ENCODE measurements at places on chromosomes 2 and 18.

DNA sequence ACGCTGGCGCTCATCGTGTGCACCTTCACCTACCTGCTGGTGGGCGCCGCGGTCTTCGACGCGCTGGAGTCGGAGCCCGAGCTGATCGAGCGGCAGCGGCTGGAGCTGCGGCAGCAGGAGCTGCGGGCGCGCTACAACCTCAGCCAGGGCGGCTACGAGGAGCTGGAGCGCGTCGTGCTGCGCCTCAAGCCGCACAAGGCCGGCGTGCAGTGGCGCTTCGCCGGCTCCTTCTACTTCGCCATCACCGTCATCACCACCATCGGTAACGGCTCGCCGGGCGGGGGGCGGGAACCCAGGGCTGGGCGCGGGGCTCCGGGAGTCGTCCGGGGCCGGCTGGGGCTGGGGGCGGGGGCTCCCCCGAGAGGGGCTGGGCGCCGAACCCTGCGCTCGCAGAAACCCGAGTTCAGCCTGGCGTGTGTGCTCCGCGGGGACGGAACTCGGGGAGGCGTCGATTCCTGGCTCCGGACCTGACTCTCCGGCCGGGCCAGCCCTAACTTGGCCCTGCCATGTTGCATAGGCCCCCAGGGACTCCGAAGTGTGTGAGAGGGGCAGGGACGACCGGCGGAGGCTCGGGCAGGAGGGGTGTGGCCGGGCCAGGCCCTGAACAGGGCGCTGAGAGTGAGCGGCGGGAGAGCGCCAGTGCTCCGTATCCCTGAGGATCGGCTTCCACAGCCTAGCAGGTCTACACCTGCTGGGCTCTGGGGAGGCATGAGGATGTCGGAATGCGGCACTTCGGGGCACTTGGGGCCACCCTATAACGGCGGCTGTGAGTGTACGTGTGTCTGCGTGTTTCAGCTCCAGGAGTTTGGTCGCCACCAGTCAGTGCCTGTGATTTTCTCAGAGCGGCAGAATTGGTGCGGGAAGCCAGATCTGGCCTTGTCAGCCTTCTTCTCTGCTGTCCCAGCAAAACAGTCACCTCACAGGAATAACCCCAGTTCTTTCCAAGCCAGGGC lies 651 bp downstream of the KCNK3 start:
- no peak for DNase-seq

DNA sequence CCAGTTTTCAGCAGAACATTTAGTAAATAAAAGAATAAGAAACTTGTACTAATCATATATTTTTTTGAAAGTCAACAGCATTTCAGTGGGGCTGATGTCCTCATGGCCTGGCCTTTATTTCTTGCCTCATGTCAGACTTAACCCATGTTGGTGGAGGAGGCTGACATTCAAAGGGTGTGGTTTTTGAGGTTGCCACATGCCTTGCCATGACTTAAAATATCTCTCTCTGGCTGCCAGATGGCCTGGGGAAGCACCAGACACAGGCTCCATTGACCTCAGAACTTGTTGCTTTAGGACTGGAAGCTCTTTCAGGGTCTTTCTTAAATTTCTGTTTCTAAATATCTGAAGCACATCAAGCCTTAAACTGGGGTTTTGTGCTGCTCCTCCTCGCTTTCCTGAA lies 32.5 kb upstream of the CD28 start:
- DNase-seq: no peak

- DNase-seq: no peak
Observed at GRCh38 chr18:12076424-12077140, 17.1 kb upstream of the ANKRD62 start.

GRCh38 chr18:35491700-35492077 lies 6.1 kb downstream of the INO80C start:
- DNase-seq: no peak

- DNase-seq: no peak
Observed at GRCh38 chr2:47946593-47946992, 40.3 kb upstream of the FBXO11 start.

DNA sequence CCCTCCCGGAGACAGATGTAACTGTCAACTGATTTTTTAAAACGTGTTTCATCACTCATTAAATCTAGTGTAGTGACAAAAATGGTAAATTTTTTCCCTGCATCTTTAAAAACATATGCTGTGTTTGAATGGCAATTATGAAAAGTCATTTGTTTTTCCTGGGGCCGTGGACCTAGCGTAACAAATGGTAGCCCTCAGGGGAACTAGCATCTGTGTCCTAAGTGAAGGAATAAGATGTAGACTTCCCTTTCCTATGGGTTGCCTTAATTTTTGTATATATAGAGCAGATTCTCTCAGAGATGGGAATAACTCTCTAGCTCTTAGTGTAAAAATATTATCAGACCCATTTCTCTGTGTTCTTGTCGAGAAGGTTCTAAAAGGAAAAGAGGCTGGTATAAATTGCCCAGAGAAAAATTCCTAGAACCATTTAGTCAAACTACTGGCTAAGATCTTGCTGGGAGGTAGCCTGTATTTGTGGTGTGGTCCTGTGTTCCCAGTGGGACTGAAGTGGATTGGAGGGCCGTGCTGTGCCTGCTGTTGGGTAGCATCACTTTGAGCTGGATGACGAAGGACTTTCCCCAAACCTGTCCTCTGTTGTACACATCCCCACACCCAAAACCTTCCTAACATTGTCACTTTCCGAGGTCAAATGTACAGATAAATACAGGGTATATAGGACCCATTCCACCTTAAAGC lies 85.8 kb downstream of the LIMS1 start:
- no peak for DNase-seq

DNA sequence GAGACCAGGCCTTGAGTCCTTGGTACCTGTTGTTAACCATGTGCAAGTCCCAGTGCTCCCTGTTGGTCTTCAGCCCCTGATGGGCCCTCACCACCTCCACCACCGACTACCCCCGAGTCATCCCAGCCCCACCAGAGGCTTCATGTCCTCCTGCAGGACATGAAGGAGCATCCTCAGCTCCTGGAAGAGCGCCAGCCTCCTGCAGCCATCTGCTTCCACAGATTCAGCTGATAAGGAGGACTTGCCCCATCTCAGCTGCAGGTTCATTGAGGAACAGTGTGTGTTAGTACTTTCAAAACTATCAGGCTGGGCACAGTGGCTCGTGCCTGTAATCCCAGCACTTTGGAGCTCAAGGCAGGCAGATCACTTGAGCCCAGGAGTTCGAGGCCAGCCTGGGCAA lies 151.9 kb downstream of the ATP9B start:
- DNase-seq: no peak

- peak; percentile 39 for DNase-seq
Observed at GRCh38 chr2:178764097-178764496, 43.1 kb downstream of the TTN start.

- DNase-seq: no peak
Observed at GRCh38 chr2:110714452-110715224, 17.7 kb upstream of the ACOXL start.

DNA sequence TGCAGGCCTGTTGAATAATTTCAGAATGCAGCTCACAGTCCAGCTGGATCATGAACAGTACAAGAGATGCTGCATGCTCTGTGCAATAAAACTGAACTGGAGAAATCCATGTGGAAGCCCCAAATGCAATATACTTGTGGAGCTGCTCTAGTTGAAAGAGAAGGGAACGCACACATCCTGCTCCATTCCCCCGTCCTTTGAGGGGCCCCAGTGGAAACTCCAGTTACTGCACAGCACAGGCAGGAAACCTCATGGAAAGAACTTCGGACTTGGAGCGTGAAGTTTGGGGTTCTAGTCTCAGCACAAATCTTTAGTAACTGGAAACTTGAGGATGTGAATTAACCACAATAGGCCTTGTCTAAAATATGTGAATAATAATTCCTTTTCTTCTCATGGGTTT lies 73.2 kb downstream of the PLA2R1 start:
- DNase-seq: no peak

DNA sequence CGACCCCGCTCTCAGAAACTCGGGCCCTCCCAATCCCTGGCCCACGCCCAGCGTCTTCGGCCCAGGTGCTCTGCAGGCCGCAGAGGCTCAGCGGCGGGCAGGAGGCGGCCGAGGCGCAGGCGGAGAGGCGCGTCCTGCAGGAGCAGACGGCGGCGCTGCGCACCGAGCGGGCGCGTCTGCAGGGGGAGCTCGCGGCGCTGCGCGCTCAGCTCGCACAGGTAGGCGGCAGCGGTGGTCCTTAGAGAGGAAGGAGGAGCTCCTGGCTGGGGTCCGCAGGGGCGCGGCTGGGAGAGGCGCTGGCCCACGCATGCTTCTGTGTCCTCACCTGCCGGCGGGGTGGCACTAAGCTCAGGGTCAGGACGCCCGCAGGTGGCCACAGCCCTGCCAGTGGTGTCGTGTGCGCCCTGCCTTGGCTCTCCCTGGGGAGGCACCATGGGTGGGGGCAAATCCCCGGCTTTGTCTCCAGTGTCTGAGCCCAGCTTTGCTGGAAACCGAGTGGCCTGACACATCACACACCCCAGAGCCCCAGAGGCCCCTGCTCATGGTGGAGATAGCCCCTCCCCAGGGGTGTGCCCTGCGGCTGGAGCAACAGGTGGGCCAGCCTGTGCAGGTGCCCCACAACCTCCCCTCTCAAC lies 14.9 kb upstream of the SNED1 start:
- DNase-seq: no peak

DNA sequence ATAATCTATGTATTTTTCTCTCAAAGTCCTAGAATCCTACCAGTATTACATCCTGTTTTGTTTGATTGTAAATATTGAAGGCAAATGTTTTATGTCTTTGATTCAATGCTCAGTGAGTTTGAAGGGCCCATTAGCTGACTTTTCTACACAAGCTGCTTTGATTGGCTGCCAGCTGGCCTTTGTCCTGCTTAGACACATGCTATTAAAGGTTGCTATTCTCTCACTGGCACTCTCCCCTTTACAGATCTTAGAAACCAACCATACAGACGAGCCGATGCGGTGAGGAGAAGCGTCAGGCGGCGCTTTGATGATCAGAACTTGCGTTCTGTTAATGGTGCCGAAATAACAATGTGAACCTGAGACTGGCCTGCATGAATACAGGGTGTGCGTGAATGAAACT lies 69.7 kb downstream of the PRPF40A start:
- no peak for DNase-seq

GRCh38 chr2:95287336-95287735 lies 9.8 kb upstream of the KCNIP3 start:
- DNase-seq: no peak

DNA sequence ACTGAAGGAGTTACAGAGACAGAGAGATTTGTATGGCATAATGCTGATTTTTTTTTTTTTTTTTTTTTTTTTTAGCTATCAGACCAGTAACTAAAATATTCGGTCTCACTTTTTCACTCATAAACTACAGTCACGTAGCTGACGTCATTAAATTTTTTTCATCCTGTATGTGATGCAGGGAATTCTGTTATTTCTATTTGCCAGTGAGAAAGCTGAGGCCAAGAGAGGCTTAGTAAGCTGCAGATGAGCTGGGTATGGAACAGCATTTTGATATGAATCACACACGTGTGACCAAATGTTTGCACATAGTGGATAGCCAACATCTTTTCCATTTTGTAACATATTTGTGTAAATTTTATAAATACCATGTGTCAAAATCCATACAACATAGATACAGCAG lies 79.1 kb upstream of the EPB41L3 start:
- DNase-seq: no peak

GRCh38 chr2:215811003-215811402 lies 202.3 kb downstream of the MREG start:
- no peak for DNase-seq

Measured in A172 (cell line).